ENCODE measurements at places on chromosomes 13 and 19.
A peak's percentile ranks its signal among the peaks of the same experiment; 100 is the strongest.

- no peak for DNase-seq
Measured at GRCh38 chr19:14425696-14426138, 6.6 kb upstream of the DDX39A start.

- no peak for DNase-seq
Measured at GRCh38 chr13:75417012-75417384, 65.0 kb downstream of the TBC1D4 start.

GRCh38 chr19:55640043-55640576 is 692 bp upstream of the ZNF580 start:
- peak; percentile 80 for DNase-seq

DNA sequence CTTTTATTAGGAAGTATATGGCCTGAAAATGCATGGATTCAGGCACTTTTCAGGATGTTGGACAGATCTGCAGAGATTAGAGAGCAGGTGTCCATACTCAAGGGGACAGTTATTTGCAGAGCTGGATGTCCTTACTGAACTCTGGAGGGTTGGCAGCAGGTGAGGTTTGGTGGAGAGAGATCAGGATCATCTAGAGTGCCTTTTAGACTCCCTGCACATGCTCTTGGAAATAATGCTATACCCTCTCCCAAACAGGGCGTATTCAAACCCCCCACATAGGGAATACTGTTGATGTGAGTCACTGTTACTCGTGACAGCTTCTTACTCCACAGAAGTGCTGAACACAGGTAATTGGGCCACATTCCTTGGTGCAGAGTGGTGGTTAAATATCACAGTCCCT is 725.7 kb upstream of the SGCG start:
- no peak for DNase-seq

DNA sequence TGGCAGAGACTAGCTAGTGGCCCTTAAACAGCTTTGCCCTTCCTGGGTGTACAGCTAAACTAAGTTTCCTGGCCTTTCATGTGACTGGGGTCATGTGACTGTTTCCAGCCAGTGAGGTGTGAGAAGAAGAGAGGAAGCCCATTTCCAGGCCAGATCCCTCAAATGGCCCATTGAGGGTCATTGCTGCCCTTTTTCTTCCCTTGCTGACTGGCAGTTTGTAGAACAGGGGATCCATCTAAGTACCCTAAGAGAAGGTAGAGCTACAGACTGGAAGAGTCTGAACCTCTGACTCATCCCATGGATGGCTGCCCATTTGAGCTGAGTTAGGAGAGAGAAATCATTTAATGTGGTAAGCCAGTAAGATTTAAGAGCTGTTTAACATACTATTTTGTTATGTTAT is 2.8 kb downstream of the SWSAP1 start:
- DNase-seq: no peak

DNA sequence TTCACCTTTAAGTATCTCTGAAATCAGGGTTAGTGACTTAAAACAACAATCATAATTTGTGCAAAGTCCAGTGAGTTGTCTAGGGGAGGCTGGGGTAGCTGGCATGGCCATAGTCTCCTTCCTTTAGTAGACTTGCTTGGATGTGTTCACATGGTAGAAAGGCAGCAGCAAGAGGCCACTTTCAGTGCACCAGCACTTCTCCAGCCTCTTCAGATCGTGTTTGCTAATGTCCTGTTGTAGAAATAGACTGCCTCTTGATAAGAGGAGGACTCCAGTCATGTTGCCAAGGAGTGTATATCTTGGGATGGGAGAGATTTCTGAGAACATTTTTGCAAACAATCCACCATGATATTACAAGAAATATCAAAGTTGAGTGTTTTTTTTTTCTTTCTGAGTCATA is 22.9 kb downstream of the WDFY2 start:
- no peak for DNase-seq

DNA sequence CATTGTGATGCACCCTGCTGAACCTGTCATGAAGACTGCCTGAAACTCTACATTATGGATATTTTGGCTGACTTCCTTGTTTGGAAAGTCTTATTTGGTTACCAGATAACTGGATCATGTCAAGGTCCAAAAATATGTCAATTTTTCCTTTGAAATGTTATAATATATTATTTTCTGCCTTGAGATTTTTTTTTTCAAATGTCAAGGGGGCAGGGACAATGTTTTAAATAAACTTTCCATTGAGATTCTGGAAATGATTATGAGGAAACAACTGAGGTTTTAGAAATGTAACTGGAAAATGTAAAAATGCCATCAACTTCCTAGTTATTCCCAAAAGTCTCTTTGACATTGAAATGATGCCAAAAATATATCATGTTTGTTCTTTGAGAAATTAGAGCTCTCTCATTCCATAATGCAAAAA is 117.0 kb downstream of the RFC3 start:
- no peak for DNase-seq

DNA sequence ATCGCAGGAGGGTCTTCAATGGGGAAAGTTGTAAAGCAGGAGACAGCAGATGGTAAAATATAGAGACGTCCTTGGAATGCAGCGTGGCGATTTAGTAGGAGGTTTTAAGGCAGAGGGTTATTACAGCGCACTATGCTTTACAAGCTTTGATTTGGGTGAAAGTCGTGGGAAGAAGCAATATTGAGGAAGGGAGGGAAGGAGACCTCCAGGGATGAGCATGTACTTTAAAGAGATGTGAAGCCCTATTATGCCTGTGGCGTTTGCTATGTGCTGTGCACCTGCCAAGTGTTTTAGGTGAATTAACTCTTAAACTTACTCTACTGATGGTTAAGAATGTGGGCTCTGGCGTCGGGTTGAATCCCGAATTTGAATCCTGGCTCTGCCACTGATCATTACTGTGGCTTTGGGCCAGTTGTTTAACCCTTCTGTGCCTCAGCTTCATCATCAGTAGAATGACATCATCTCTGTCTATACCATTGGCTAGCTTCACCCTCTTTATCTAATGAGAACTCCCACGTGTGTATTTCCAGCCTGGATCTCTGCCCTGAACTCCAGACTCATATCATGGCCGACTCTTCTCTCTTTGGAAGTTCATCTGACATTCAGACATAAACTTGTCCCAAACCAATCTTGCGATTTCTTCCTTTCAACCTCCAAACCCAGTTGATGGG is 583 bp downstream of the CCDC61 start:
- no peak for DNase-seq

- no peak for DNase-seq
Measured at GRCh38 chr13:73991884-73992283, 142.3 kb downstream of the KLF12 start.

DNA sequence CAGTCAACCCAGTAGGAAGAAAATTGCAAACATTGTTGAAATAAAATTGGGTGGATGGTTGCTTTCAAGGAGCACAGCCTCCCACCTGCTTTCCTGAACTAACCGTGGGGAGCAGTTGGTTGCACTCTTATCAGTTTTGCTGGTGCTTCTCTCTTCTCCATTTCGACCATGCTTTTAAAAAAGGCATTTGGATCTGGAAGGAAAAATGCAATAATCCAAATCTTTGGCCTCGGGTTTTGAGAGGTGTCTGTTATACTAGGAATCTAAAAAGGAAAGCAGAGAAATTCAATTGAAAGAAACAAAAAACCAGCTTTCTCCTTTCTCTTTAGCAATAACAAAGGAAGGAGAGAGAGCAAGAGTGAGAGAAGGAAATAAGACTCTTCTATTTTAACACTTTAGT is 113.6 kb upstream of the ARGLU1 start:
- no peak for DNase-seq

GRCh38 chr19:47652285-47652684 is 43.4 kb downstream of the BICRA start:
- DNase-seq: no peak

- no peak for DNase-seq
Measured at GRCh38 chr19:31678421-31678820, 329.2 kb upstream of the TSHZ3 start.

- no peak for DNase-seq
Measured at GRCh38 chr13:95295026-95295425, 6.2 kb downstream of the ABCC4 start.

DNA sequence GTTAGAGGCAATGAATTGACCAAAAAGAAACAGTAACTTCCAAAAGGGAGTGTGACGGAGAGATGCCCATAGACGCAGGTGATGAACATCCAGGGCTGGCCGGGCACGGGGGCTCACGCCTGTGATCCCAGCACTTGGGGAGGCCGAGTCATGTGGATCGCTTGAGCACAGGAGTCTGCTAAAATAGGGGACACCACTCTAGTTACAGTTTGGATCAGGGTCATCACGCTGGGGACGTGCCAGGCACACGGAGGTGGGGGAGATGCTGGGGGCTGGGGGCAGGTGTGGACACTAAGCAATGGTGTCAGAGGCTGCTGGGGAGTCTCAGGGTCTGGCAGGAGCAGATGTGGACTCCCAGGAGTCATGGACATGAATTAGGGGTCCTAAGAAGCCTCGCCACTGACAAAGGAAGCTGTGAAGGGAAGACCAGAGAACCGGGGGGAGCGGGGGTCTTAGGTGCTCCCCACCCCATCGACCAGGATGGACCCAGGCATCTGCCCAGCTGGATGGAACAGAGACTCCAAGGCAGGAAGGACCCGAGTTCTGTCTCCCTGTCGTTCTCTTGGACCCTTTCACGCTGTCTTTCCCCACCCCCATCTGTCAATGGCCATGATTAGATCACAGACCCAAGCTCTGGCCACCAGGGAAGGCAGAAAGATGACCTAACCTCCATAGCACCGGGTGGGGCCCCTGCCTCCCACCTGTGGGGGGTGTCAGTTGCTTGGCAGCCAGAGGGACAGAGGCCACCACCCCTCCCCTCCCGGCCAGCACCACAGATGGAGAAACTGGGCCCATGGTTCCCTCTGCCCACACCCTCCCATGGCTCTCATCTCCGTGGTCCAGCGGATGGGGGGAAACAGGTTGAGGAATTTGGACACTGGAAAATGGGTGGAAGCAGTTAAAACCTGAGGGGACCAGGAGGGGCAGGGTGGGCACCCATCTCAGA is 19.6 kb downstream of the CCDC8 start:
- no peak for DNase-seq

DNA sequence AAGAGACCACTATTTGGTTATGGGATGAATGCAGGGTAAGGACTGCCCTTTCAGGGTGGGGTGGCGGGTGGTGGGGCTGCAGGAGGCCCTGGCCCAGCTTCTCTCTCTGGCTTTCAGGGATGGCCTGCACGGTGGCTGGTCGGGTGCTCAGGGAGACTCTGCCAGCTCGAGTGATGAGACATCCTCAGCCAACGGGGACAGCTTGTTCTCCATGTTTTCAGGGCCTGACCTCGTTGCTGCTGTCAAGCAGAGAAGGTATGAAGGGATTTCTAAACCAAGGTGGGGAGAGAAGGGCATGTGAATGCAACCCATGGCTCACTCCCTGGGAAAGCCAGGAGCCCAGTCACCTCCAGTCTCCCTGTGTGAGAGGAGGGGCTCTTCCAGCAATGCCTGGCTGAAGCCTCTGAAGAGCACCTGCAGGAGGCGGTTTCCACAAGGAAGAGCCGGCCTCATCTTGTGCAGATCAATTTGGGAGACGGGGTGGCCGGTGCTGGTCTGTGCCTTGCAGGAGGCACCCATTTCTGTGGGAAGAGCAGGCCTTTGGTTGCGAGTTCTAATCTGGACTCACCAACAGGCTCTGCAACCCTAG is 16.0 kb upstream of the GPI start:
- DNase-seq: no peak

- no peak for DNase-seq
Measured at GRCh38 chr13:111511805-111512504, 191.5 kb downstream of the TEX29 start.

DNA sequence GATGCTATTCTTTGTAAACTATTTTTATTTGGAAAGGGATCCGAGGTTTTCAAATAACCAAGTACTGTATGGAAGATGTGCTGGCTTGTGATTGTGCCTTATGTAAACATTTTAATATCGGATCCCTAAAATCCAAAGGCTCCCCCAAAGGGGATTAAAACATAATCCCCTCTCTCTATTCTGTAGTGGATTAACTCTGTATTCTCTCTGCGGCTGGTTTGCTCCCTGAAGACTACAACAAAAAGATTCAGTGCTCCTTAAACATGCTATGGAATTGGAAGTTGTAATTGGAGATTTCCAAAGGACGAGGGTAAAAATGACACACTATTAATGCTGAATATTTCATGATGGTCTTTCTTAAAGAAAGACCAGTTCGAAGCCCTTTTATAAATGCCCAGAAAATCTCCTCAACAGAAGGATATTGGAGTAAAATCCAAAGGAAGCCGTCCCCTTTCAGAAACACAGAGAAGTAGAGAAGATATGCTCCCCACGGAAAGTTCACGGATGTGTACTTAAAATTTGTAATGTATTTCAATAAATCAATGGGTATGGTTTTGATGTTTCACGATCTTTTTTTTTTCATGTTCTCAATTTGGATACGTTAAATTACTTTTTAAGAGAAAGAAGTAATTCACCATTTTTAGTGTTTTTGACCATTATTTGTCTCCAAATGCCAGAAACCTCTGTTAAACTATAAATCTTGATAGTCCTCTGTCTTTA is 6.5 kb downstream of the MAB21L1 start:
- no peak for DNase-seq

GRCh38 chr19:585551-586110 is 4.0 kb upstream of the HCN2 start:
- DNase-seq: no peak

DNA sequence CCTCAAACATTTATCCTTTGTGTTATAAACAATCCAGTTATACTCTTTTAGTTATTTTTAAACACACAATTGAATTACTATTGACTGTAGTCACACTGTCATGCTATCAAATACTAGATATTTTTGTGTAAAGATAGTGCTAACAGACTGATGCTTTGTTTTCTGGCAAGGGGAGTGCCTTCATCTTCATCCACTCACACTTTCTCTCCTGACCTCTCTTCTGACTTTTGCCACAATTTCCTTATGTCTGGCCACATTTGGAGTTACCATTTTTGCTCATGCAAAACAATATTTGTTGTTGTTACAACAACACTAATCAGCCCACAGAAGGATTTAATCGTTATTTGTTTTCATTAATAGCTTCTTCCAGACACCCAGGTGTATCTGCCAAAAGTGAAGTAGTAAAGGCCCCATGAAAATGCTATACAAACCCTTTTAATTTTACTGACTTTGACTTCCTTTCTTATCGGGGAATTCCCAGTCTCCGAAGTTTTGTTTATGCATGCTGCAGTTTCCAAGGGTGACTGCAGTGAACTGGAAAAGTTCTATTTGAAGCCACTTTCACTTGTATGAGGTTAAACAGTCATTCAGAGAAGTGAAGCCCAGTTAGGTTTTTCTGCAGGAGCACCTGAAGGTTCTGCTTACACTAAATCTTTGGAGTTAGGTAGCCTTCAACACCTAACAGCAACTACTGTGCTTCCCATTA is 66.1 kb upstream of the FRY start:
- peak; percentile 23 for DNase-seq

DNA sequence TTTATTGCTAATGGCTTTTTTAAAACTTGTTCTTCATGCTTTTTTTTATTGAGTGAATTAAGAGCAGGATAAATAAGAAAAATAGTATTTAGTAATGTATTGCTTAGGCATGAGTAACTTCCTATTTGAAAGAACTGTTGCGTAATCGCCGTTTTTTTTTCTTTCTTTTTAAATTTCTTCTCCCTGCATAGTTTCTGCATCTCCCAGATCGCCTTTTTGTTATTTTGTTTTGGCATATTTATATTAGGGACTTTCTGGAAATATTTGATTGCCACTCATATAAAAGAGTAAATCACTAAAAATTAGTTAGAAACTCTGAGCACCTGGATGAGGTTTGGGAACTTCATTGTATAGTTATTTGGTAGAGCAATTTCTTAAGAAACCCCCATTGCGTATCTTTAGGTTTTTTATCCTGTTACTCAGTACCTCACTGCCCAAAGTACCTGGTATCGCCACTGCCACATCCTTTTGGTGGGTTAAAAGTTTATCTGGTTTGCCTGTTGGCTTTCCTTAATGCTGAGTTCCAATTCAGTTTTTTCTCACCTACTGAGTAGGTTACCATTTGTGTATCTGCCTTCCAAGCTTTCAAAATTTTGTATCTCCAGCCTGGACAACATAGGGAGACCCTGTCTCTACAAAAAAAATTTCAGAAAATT is 36.2 kb upstream of the LPAR6 start:
- no peak for DNase-seq

All from CD4-positive, alpha-beta T cell treated with Interleukin-21 for 1 hour (primary cell).